ENCODE measurements at places on chromosomes 7 and 10.

- DNase-seq = no peak
Observed at GRCh38 chr10:115951242-115951641, 321.8 kb downstream of the GFRA1 start.

- no peak for DNase-seq
Observed at GRCh38 chr7:88091988-88092675, 127.7 kb downstream of the SRI start.

GRCh38 chr7:96728139-96728538 lies 18.5 kb upstream of the SEM1 start:
- DNase-seq = no peak

DNA sequence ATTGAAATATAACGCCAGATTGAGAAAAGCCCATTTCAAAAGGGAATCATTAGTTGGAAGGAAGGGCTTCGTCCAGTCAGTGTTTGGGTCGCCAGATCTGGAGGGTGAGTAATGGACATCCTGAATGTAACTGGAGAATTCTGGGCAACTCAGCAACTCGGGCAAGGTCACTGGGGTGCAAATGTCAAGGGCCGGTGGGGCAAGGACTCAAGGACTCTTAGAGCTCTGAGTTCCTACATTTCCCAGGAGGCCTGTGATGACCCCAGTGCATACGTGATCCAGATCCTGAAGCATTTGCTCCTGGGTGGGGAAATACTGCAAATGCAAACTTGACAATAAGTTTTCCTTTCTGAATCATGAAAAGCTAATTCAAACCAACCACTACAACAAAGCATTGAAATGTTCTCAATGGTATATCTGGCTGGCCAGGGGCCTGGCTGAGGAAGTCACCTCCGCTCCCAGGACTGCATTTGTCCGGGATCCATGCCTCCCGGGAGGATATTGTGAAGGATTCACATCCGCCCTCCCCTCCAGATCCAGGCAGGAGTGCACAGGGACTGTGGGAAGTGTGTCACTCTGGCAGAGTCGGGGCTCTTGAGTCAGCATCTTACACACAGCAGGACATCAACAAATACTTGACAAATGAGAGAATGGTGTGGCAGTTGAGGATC lies 164.0 kb downstream of the FANK1 start:
- no peak for DNase-seq

GRCh38 chr10:398954-399353 lies 263.7 kb downstream of the ZMYND11 start:
- DNase-seq = no peak

DNA sequence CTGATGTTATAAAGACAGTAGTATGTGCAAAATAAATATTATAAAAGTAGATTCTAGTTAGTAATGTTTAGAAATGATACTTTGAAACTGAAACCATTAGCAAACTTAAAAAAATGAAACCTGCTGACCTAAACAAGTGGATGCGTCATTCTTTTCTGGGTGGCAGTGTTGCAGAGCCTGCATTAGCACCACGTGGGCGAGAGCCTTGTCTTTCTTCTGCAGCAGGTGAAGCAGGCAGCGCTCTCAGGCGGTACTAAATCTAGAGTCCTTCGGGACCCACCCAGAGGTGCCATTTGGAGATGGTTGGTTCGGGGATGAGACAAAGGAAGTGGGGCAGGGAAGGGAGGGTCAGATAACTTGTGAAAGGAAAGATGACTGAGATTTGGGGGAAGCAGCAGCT lies 759.1 kb upstream of the IGFBP3 start:
- DNase-seq = no peak

DNA sequence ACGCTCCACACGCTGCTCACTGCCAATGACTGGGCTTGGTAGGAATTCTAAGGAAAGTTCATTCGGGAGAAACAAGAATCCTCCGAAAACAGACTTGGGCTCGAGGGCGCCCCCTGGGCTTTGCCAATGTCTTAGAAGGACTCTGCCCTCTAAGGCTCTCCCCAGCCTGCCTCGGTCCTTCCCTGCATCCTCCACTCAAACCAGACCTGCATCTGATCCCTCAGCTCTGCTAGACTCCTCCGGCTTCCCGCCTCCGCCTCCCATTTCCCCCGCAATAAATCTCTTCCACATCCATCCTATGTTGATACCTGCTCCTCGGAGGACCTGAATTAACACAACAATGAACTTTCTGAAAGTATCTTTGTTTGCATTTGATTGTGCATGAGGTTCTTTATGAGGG lies 177.6 kb downstream of the PLPP4 start:
- DNase-seq = no peak

DNA sequence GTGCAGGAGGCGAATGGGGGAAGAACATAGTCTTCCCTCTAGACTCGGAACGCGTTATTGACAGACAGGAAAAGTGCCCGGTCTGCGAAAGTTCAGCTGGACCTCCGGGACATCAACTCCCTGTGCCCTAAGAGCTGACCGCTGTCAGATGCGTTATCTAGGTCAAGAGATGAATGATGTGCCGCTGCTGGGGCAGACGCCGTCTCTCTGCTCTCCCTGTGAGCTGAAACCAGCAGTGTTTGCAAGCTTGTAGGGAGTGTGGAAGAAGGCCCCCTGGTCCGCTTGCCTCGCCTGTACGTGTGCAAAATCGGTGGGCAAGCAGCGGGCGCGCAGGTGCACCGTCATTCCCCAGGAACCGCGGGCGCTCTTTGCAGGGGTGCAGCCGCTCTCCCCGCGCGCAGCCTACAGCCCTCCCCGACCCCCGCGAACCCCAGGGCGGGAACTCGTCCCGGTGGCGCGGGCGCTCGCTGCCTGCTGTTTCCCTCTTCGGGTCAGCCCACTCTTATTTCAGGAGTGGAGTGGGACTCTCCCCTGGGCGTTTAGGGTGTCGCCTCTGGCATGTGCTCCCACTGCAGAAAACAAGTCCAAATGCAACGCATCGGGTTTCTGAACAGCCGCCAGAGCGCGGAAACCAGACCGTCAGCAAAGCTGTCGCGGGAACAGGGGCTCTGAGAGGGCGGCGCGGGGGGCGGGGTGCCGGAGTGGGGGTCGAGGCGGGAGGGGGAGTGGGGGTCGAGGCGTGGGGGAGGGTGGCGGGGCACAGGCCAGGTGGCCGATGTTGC lies 1.8 kb upstream of the PFKFB3 start:
- DNase-seq = peak; percentile 44

GRCh38 chr10:44264244-44264643 lies 120.7 kb downstream of the CXCL12 start:
- DNase-seq = no peak

GRCh38 chr10:126087796-126088505 lies 191.6 kb downstream of the FANK1 start:
- DNase-seq = no peak

- peak; percentile 22 for DNase-seq
Observed at GRCh38 chr10:5971315-5971832, 6.0 kb downstream of the IL15RA start.

- DNase-seq = no peak
Observed at GRCh38 chr10:51427758-51428157, 271.6 kb downstream of the CSTF2T start.

- no peak for DNase-seq
Observed at GRCh38 chr10:28307267-28307666, 4.4 kb upstream of the MPP7 start.

- no peak for DNase-seq
Observed at GRCh38 chr10:84820596-84820995, 492.2 kb downstream of the CCSER2 start.

- DNase-seq = no peak
Observed at GRCh38 chr10:78852466-78853240, 216.1 kb upstream of the ZMIZ1 start.

- DNase-seq = no peak
Observed at GRCh38 chr10:133062085-133062484, 25.6 kb upstream of the ADGRA1 start.

DNA sequence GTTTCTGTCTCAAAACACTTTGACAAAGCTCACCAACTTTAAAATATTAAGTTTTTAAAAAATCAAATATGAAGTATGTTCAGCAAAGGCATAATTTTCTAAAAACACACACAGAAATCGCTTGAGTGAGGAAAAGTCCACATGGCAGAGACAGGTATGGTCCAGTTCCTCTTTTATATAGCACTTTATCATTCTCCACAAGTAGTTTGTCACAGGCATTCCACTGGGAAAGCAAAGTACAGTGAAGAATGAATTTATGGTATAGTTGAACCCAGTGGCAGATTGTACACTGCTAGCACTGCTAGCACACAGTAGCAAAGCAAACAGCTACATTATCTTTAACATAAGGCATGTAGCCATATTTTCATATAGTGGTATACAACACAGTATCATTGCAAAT lies 102.3 kb downstream of the HECTD2 start:
- DNase-seq = no peak

GRCh38 chr10:36666451-36666850 lies 458.9 kb upstream of the ANKRD30A start:
- DNase-seq = no peak

Measured in B cell (primary cell).